Vagina (tissue), 2 donors: ENCODE measurements at places on chromosomes 4 and X.

DNA sequence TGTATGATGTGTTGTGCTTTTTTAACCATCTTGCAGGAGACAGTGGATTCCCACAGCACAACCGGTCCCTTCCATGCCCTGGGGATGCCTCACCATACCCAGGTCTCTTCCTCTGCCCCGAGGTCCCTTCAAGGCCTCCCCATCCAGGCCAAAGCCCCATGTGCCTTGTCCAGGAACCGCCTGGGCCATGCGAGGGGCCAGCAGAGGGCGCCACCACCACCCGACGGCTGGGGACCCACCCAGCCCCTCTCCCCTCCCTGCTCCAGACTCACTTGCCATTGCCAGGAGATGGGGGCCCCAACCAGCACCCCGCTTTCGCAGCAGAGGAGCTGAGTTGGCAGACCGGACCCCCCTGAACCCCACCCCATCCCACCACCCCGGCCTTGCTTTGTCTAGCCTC is 485.5 kb downstream of the TRAM1L1 start:
- DNase-seq: no peak

DNA sequence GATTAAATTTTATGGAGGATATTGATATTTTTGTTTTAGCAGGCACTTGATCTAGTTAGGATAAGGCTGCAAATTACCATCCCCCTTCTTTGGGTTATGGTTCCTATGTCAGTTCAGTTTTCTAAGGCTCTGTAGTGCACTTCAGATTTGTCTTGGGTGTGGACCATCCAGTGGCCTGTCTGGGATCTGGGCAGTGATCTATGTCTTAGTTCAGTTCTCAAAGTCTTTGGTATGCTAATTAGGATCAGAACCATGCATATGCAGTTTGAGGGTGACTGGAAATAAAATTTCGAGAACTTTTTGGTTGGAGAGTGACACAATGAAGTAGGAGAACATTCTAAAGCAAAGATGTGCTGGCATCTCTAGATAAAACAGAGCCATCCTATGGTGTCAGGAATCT is 388.2 kb downstream of the MID1IP1 start:
- DNase-seq: no peak

DNA sequence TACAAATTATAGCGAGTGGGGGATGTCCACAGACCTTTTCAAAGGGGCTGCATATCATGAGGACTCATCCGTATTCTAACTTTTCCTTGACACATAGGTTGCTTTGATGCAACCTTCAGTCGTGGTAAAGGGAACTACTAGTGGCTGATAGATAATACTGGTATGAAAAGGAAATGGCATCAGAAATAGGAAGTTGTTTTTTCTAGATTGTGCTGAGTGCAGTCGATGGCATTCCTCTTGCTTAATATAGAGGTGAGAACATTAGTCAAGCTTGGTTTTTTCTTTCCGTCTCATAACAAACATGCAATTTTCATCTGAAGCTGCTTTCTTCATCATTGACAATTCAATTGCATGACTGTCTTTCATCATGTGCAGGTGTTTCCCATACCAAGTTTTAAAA is 16.6 kb downstream of the ENPEP start:
- no peak for DNase-seq

DNA sequence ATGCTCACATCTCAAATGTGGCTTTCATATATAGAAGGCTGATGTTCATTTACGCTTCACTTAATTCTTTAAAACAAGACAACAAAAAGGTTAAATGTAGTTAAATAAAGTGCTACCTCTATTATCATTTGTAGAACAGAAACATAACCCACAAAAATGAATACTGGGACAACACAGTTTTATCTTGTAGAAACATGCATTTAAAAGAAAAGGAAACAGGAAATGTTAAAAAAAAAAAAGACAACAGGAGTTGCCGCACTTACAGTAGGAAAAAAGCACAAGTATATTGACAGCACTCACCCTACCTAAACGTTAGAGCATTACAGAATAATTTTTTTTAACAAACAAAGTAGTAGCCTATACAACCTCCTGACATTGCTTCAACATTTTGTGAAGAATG is 4.8 kb downstream of the THOC2 start:
- no peak for DNase-seq

DNA sequence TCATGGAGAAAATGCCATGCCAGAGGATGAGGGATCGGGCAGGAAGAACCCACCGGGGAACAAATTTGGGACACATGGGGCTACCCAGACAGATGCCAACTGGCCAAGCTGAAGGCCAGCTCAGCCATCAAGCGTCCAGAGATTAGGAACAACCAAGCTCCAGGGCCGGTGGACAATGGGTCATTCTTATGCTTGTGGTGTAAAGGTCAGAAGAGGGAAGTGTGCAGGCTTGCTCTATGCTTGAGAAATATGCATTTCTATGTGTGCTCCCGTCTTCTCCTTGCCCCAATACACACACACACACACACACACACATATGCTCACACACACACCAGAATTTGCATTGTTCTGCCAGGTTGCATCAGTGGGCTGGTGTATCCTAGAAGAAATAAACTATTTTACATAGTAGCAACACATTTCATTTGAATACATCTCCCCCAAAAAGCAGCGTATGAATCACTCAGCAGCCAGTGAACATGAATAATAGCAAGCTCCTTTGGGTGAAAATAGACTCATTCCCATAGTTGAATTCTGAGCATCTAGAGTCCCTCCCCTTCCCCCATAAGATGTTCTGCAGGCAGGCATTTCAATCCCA is 201.9 kb upstream of the PPARGC1A start:
- no peak for DNase-seq

GRCh38 chrX:107724653-107725052 is 50.9 kb downstream of the TSC22D3 start:
- DNase-seq: no peak

GRCh38 chrX:9739130-9739529 is 26.5 kb downstream of the GPR143 start:
- no peak for DNase-seq

DNA sequence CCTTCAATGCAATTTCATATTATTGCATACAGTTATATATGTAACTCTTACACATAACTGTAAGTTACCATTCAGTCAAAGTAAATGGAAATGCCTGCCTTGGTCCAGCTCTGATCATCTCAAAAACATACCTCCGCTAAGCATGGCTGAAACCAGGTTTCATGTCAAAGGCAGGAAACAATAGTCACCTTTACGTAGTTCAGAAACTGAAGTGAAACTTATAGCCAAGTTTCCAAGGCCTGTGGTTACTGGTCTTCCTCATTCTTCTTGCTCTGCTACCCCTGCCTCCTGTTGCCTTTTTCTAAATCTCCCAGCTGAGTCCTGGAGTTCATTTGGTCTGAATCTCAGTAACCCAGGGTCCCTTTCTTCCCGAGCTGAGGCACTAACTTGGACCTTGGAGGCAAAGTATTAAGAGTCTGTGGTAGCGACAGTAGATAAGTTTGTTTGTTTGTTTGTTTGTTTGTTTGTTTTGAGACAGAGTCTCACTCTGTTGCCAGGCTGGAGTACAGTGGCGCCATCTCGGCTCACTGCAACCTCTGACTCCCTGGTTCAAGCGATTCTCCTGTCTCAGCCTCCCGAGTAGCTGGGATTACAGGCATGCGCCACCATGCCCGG is 30.8 kb downstream of the DAPP1 start:
- no peak for DNase-seq

- no peak for DNase-seq
Measured at GRCh38 chrX:45712067-45712466, 511.4 kb upstream of the DIPK2B start.

DNA sequence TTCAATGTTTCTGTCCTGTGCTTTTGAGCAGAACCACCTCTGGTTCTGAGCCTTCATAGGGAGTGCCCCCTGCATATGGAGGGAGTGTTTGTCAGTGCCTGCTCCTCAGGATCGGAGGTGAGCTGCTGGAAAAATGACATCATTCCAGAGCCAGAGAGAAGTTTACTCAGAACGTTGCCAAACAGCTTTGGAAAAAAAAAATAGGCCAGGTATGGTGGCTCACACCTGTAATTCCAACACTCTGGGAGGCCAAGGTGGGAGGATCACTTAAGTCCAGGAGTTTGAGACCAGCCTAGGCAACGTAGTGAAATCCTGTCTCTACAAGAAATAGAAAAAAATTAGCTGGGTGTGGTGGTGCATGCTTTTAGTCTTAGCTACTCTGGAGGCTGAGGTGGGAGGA is 27.2 kb upstream of the PDLIM3 start:
- DNase-seq: no peak

DNA sequence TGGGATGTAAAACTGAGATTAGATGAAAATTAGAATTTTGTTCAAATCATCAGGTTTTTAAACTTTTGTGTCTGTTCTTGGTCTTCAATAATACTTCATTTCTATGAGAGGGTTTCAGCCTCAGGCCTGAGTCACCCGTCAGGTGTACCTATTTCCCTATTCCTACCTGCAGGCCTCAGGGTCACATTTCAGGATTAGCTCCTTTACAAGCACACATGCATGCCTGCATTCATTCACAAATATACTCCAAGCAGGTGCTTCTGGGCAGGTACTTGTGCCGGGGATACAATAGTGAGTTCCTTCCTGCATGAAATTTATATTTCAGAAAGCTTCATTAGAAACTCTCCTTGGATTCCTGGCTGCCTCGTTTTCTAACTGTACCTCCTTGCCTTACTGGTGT is 114.9 kb downstream of the SHISA3 start:
- DNase-seq: no peak

- no peak for DNase-seq
Measured at GRCh38 chr4:86130160-86130933, 229.5 kb downstream of the MAPK10 start.

GRCh38 chr4:133424605-133425004 is 275.5 kb downstream of the PCDH10 start:
- DNase-seq: no peak

DNA sequence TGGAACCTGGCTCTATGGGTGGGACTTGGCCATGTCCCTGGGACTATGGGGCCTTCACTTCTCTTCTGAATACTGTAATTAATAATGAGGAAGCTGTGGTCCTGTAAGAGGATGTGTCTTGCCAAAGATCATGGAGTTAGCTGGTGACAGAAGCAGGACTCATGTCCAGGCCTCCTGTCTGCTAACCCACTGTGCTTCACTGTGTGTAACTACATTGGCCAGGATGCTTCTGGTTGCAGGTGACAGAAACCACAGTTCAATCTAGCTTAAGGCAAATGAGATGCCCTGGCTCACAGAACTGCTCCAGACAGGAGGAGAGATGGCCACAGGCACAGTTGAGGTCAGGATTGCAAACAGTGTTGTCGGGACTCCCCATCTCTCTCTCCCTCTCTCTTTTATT is 3.1 kb downstream of the MTMR1 start:
- DNase-seq: no peak

DNA sequence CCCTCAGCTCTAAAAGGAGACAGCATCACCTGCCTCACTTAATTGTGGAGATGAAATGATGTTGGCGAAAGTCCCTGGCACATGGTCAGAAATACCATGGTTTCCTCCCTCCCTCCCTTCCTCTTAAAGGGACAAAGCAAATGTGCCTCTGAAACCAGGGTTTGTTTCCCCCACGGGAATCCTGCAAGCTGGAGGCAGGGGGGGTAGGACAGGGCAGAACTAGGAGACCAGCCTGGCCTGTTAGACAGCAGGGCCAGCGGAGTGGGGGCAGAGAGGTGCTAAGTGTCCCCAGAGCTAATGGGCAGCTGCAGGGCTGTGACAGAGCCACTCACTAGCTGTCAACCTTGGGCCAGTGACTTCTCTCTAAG is 5.7 kb downstream of the RTL5 start:
- no peak for DNase-seq

DNA sequence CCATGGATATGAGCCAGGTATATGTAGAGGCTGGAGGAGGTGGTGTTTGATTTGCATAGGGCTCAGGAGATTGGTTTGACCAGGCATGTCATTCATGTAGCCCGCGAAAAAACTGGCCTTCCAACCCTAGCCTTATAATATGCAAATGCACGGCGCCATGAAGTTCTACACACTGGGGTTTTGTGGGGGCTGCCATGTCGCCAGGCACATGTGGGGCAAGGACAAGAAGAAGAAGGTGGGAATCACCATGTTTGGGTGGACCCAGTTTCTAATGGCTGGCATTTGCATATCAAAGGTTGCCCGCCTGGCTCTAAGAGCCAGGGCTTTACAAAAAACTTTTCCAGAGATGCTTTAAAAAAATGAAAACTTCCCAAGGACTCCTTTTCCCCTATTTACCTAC is 1251.0 kb downstream of the PCDH18 start:
- no peak for DNase-seq

GRCh38 chr4:149466446-149466845 is 349.2 kb downstream of the IQCM start:
- DNase-seq: no peak

- DNase-seq: no peak
Measured at GRCh38 chr4:181566490-181566889, 676.7 kb upstream of the TENM3 start.
